ENCODE measurements at places on chromosomes 6 and 20. TPM values are rescaled to one million over a fixed set of nuclear protein-coding genes. Genes with fewer than 3 reads are reported as not detected.

The SLC26A8 gene
- 0.35 TPM for total RNA-seq

The SLC17A2 gene
- total RNA-seq = not detected

The COX7A2 gene
- total RNA-seq = 336 TPM

The ATXN1 gene
- 36.0 TPM for total RNA-seq

The RSPH3 gene
- total RNA-seq = 6.7 TPM

DNA sequence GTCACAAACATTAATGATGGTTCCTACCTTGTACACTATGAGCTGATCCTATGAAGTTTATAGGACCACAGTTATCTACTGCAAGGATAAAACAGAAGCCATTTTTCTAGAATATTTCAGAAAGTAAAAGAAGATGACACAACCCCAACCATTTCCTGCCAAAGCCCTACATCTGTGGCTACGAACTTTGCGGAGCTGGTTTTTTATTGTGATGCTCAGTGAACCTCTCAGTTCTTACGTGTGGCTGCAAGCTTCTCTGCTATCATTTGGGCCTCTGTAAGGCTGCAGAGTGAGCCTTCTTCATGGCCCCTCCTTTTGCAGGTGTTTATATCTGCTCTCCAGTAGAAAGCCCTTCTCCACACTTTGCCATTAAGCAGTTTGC lies 17.8 kb upstream of the TAGAP start:
- DNase-seq = no peak

- no peak for DNase-seq
Observed at GRCh38 chr6:5529733-5530132, 268.4 kb downstream of the FARS2 start.

- no peak for DNase-seq
Observed at GRCh38 chr20:62209850-62210495, 10.1 kb downstream of the HRH3 start.

GRCh38 chr6:36079601-36080000 lies 50.7 kb upstream of the MAPK13 start:
- DNase-seq = no peak

DNA sequence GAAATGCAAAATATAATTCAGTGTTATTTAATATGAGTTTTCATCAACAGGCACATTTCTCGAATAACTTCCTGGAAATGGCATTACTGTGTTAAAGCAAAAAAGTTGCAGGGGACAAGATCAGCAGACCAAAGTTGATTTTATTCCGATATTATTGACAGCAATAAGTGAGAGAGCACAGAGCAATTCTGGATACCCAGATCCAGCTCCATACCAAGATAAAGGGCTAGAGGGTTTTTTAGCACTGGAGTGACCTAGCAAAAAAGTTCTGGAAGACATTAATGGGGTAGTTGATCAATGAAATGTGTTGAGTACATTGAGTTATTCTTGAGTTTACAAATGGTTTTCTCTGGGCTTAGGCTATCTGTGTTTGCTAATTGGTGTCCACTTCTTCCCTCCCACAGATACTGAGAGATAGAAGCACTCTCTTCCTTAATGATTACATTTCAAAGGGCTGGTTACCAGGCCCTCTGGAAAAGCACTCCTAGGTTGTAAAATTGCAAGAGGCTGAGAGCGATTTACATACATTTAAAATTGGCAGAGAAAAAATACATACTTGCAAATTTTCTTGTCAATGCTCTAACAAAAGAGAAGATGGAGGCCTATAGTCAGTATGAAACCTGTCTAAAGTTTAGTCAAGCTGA lies 47.0 kb upstream of the MANEA start:
- DNase-seq = no peak

DNA sequence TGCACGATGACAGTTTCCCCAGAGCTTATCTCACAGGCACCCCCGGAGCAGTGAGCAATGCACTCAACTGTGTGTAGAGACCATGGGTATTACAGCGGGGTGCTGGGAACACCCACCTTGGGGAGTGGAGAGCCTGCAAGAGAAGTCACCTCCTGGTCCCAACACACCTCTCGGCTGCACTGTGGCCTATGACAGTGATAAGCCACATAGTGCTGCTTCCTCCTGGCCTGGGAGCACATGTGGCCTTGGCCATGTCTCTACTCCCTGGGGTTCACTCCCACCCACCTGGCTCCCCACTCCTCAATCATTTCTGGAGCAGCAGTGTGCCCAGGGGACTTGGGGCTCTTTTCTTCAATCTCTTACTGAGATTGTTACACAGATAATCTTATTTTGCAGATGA lies 77.0 kb downstream of the SLC24A3 start:
- no peak for DNase-seq

- no peak for DNase-seq
Observed at GRCh38 chr6:20644667-20645370, 110.6 kb downstream of the CDKAL1 start.

- DNase-seq = no peak
Observed at GRCh38 chr20:47137231-47137870, 219.1 kb downstream of the ZMYND8 start.

DNA sequence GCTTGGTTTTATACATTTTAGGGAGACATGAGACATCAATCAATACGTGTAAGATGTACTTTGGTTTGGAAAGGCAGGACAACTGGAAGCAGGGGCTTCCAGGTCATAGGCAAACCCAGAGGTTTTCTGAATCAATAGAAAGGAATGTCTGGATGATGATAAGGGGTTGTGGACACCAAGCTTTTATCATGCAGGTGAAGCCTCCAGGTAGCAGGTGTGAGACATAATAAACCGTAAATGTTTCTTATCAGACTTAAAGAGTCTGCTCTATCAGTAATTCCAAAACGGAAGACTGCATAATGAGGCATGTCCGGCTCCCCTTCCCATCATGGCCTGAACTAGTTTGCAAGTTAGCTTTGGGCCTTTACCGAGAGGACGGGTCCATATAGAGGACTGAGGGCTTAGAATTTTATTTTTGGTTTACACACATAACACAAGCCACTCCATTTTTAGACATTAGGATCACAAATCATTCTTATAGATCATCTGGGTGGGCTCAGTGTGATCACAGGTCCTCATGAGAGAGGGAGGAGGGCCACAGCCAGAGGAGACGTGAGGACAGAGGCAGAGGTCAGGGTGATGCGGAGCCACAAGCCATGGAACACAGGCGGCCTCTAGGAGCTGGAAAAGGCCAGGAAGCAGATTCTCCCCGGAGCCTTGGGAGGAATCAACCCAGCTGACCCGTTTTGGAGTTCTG lies 10.7 kb upstream of the SERPINB9 start:
- DNase-seq = no peak

GRCh38 chr6:82088978-82089771 lies 158.4 kb downstream of the IBTK start:
- no peak for DNase-seq

- no peak for DNase-seq
Observed at GRCh38 chr6:167533851-167534250, 209.0 kb downstream of the TTLL2 start.

DNA sequence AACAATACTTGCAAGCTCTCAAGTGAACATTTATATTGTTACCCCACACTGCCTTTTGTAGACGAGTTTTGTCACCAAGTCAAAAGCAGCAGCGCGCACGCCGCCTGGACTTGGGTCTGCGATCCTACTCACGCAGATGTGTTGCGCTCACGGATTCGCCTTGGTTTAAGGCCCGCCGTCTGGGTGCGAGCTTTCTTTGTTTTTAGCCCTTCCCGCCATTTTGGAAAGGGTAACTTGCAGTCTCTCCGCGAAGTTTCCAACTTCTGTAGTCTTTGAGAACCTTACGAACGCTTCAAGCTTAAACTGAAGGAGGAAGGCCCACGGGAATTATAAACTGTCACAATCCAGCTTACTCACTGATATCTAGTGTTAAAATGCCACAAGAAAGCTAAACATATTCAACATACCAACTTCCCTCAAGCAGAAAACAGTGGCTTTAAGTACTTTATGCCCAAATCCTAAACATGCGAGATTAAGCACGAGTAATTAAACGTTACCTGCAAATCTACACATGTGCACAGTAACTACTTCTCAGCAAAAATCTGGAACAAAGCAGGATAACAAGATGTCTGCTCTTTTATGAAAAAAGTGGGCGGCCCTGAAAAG lies 80.4 kb upstream of the BTN3A2 start:
- no peak for DNase-seq

- no peak for DNase-seq
Observed at GRCh38 chr6:93784794-93785693, 365.7 kb upstream of the EPHA7 start.
